ENCODE measurements at places on chromosomes 5 and 9.

DNA sequence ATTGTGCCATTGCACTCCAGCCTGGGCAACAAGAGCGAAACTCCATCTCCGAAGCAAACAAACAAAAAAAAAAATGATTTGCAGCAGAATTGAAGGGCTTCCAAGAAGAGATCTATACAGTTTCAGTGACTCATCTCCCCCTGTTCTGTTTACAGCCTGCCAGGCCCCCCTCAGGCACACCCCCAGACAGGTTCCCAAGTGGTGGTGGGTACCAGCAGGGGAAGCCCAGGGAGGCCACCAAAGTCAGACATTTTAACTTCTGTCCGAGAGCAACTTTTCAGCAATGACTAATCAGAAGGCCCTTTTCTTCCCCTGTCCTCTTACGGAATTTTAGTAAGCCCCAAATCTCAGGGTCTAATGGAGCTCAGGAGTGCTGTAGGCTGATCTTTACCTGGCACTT lies 98.7 kb downstream of the PAX5 start:
- DNase-seq = no peak

DNA sequence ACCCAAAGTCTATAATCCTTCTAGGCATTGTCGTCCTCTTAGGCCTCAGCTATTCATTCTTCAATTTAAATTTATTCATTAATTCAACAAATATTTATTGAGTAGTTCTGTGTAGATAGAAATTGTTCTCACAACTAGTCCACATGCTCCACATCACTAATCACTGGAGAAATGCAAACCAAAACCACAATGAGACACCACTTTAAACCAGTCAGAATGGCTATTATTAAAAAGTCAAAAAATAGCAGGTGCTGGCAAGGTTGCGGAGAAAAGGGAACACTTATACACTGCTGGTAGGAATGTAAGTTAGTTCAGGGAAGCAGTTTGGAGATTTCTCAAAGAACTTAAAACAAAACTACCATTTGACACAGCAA lies 51.1 kb upstream of the TNFSF15 start:
- DNase-seq = no peak

DNA sequence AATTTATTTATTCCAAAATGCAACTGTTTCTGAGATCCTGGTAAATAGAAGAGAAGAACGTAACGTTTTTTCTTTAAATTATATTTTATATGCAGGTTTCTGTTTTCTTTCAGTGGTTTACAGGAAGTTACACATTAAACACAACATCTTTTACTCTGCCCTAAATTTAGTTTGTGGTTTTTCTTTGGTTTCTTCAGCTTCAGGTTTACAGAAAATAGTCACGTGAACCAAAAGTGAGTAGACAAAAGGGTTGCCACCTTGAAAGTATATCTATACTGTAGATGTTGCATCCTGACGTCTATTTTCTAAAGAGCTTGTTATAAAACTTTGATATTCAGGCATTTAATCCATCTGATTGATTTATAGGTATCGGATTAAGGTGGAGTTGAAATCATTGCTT lies 1236.6 kb downstream of the MAT2B start:
- DNase-seq = no peak

GRCh38 chr9:138045541-138046490 lies 168.2 kb downstream of the CACNA1B start:
- DNase-seq = no peak

DNA sequence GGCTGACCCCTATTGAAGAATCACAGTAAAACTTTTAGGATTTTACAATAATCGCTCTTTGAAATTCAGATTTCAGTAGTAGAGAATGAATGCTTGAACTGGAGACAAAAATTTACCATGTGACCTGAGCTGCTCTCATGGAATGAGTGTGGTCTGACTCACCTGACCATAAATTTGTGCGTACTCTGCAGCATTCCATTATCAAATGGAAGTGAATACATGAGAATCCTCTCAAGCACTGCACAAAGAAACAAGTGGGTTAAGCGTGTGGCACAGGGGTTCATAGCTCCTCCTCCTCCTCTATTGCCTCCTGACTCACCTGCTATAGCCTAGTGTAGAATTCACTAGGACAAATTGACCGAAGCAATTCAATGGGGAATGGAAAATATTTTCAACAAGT lies 269.8 kb upstream of the CDH9 start:
- DNase-seq = no peak

DNA sequence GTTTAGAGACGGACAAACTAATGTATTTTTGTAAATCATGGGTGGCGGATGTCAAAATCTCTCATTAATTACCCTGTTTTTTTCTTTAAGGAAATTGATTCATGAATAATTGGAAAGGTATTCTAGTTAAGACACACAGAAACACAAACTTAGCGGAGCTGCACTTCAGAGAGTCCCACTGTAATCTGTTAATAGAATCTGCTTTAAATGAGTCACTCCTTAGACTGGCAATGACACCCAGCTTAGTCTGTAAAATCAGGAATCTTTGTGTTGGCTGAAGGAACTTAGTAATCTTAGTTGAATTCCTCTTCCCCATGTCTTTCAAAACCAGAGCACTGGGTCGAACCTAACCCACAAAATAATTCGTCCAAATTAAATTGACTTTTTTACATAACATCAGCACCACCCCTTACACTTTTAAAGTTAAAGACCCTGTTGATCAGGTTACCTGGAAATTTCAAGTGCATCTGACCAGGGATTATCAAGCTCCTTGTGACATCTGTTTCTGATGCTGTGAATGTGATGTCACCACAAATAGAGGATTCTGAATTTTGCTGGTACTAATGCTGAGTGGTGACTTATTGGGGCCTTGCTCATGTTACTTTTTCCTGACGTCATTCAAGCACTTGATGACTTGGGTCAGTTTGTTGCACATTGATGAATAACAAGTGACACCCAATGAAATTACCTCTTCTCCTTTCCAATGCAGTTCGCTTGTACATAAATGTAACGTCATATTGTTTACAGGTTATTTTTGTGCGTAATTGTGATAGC lies 313.6 kb downstream of the KCTD16 start:
- peak; percentile 28 for DNase-seq

DNA sequence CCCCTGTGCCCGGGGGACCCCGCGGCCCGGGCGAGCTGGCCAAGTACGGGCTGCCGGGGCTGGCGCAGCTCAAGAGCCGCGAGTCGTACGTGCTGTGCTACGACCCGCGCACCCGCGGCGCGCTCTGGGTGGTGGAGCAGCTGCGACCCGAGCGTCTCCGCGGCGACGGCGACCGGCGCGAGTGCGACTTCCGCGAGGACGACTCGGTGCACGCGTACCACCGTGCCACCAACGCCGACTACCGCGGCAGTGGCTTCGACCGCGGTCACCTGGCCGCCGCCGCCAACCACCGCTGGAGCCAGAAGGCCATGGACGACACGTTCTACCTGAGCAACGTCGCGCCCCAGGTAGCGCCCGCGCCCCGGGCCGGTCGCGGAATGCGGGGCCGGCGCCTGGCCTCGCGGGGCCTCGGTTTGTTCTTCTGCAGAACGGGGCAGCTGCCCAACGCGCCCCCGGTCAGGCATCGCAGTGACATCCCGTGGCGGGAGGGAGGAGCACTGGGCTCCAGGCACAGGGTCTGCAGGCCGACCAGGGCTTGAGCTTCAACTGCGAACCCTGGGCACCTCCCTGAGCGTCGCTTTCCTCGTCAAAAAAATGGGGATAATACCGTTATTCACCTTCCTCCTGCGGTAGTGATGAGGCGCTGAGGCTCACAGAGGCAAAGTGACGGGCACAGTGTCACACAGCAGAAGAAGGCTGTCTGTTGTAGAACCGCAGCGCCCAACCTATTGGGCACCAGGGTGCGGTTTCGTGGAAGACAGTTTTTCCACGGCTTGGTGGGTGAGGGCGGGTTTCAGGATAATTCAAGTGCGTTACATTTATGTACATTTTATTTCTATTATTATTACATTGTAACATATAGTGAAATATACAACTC lies 777 bp downstream of the ENDOG start:
- DNase-seq = no peak

- no peak for DNase-seq
Measured at GRCh38 chr9:114869845-114870244, 60.5 kb downstream of the TNFSF8 start.

GRCh38 chr9:112487799-112488340 lies 1.2 kb downstream of the KIAA1958 start:
- DNase-seq = no peak

DNA sequence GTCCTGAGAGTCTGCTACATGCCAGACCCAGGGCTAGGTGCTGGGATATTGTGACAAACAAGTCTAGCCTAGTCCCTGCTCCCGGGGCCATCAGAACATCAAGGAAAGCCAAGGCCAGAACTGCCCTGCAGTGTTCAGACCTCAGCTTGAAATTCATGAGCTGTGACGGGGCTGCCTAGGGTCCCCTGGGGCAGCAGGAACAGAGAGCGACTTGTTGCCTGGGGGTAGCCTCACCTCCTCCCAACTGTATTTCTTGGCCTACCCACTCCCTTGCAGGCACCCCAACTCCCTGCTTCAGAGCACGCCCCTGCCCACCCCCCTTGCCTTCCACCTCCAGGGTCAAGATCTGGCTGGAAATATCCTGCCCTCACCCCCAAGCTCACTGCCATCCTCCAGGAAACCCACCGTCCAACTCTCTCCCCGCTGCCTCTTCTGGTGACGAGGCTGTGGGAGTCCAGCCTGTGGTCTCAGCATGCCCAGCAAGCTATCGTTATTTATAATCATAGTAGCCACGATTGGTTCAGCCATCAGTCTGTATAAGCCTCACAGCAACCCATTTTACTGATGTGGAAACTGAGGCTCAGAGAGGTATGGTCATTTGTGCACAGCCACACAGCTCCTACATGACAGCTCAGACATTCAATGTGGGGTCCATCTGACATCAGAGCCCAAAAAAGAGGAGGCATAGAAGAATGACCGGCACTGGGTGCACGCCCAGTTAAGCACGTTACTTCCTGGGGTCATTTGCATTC lies 10.7 kb downstream of the DNM1 start:
- no peak for DNase-seq

- no peak for DNase-seq
Measured at GRCh38 chr9:129242191-129242941, 64.3 kb upstream of the IER5L start.

DNA sequence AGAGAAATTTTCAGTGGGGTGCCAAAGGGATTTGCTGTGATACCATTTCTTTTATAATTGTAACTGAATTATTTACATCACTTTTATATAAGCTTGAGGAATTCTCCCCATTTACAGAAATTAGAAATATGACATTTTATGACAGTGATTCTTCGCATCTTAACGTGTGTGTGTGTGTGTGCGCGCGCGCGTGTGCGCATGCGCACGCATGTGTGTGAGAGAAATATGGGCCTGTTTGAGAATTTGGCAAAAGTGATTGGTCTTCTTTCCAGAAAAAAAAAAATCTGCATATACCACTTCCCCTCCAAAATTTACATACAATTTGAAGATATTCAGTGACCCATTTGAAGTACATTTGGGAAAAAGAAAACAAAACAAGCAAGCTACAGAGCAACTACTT lies 190.7 kb upstream of the PDE4D start:
- no peak for DNase-seq

- DNase-seq = no peak
Measured at GRCh38 chr9:85884256-85884655, 56.7 kb upstream of the NAA35 start.

GRCh38 chr9:11933926-11934325 lies 759.3 kb upstream of the TYRP1 start:
- DNase-seq = no peak

- no peak for DNase-seq
Measured at GRCh38 chr5:176740702-176741496, 69.5 kb upstream of the UNC5A start.

DNA sequence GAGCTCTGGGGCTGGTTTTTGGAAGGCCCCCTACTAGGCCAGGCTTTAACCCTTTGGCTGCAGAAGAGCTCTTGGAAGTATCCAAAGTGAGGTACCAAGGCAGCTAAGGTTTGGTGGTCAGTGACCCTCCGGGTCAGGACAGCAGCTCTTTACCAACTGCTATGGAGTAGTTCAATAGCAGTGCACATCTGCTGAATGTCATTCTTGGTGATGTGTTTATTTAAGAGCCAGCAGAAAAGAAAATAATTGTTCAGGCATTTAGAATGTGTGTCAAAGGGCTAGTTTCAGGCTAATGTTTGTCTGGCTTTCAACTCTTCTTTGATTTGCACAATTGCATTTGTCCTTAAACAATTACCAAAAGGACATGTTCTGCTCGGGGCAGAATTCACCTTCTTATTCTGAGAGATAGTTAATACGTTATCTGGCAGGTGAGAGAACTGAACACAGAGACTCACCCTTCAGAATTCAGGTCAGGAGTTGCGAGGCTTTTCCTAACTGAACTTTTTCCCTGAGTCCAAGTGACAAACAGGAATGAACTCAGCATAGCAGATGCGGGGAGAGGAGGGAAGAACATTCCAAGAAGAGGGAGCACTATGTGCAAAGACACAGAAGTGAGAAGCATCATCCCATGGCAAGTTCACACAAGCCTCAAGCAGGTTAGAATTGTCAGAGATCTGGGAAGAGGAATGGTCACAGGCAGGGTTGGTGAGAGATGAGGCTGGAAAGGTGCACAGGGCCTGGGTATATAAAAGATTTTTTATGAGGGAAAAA lies 556.7 kb upstream of the TLE4 start:
- no peak for DNase-seq

GRCh38 chr9:91818225-91818585 lies 131.8 kb downstream of the ROR2 start:
- DNase-seq = no peak

- DNase-seq = no peak
Measured at GRCh38 chr5:15650266-15650665, 150.3 kb downstream of the FBXL7 start.

- no peak for DNase-seq
Measured at GRCh38 chr9:33435821-33436277, 11.5 kb downstream of the AQP3 start.

GRCh38 chr5:173268750-173269432 lies 33.9 kb upstream of the NKX2-5 start:
- DNase-seq = no peak

- DNase-seq = no peak
Measured at GRCh38 chr5:39019254-39019653, 54.9 kb downstream of the RICTOR start.

DNA sequence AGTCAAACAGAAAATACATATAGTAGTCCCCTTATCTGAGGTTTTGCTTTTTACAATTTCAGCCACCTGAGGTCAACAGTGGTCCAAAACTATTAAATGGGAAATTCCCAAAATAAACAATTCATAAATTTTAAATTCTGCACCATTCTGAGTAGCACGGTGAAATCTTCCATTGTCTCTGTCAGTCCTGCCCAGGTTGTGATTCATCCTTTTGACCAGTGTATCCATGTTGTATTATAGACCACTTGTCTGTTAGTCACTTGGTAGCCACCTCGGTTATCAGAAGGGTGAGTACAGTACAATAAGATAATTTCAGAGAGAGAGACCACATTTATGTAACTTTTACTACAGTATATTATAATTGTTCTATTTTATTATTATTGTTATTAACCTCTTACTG lies 2.8 kb downstream of the CCDC152 start:
- DNase-seq = no peak

- DNase-seq = no peak
Measured at GRCh38 chr9:108069991-108070390, 580.4 kb upstream of the KLF4 start.

- no peak for DNase-seq
Measured at GRCh38 chr5:28164568-28164967, 1126.2 kb upstream of the CDH9 start.
